ENCODE measurements at places on chromosomes 5 and 9.
A peak's percentile ranks its signal among the peaks of the same experiment; 100 is the strongest.

DNA sequence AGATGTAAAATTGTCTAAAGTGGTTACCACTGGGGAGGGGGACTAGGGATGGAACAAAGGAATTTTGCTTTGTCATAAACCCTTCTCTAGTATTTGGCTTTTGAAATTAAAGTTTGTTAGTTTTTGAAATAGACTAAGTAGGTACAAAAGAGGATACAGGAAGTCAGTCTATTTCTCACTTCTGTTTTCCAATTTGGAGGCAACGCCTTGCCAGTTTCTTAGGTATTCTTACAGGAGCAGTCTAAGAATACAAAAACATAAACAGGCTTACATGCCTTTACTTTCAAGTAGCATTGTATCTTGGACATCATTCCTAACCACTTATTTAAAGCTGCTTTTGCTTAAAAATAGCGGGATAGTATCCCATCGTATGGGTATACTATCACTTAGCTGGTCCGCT is 34.4 kb downstream of the ALG2 start:
- DNase-seq, result peak; percentile 28

DNA sequence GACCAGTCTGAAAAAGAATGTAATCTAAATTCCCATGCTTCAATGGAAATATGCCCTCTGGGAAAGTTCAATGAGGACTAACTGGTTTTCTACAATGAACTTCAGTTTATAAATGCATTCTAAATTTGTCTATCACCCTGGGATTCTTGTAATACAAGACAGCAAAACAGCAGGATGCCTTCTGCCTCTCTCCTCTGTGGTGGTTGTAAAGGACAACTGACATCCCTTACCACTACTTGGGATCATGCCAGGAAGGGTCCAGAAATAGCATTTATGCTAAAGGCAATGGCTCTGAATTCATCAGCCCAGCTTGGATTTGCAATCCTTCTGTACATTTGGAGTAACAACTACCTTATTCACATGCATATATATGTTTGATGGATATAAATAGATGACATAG is 97.3 kb upstream of the ADAMTS16 start:
- no peak for DNase-seq

GRCh38 chr5:32174011-32174870 is at the start of gene GOLPH3:
Gene GOLPH3, minus strand, starts transcription at chr5:32174319. Its CDS starts 285 bp downstream, at chr5:32174034.
- peak; percentile 89 for DNase-seq

- DNase-seq, result no peak
Observed at GRCh38 chr9:89405826-89406225, 87.5 kb downstream of the SECISBP2 start.

DNA sequence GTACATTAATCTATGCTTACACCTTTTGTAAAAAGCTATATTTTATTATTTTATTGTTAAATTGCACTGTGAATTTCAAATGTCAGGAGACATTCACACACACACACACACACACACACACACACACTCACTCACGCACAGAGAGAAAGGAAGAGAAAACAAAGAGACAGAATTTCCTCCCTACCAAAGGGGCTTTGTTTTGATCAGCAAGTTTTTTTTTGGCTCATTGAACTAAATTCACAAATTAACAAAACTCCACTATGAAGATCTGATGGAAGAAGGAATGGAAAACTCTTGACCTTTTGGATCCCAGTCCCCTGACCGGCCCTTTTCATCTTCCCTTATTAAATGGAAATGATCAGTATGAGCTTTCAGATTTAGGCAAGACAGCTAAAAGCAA is 161.2 kb downstream of the PDE4D start:
- DNase-seq, result no peak

GRCh38 chr9:22044583-22044982 is 35.5 kb upstream of the CDKN2B start:
- DNase-seq, result no peak

DNA sequence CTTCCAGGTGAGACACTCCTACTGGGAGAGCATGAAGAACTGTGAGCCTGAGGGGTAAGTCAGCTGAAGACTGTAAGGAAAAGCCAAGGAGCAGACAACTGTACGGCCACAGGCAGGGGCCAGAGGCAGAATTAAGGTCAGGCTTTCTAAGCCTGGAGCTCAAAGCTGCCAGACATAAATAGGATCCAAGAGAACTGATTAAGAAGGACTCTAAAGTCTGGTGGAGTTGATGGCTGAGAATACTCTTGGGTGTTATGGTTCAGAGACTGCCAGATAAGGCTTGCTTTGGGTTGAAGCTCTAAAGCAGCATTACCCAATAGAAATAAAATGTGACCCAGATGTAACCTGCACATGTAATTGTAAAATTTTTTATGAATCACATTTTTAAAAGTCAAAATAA is 12.2 kb downstream of the PDE8B start:
- no peak for DNase-seq
